Astrocyte of the hippocampus (primary cell): ENCODE measurements at places on chromosomes 6 and 20.
A peak's percentile ranks its signal among the peaks of the same experiment; 100 is the strongest.

DNA sequence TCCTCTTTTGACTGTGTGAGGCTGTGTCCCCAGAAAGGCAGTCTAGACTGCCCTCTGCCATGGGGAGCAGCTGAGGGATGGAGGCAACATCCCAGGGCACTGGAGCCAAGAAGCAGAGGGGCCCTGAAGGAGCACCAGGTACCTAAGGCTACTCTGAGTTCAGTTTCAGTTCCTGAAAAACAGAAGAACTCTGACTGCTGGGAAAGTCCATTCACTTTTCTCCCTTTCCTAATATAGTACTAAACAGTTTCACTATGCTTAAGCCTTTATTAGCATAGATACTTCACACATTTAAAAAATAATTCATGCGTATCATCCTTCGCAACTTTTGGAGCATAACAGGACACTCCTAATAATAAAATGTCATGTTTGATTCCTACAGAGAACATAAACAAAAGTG is 130.0 kb downstream of the FOXC1 start:
- no peak for DNase-seq

DNA sequence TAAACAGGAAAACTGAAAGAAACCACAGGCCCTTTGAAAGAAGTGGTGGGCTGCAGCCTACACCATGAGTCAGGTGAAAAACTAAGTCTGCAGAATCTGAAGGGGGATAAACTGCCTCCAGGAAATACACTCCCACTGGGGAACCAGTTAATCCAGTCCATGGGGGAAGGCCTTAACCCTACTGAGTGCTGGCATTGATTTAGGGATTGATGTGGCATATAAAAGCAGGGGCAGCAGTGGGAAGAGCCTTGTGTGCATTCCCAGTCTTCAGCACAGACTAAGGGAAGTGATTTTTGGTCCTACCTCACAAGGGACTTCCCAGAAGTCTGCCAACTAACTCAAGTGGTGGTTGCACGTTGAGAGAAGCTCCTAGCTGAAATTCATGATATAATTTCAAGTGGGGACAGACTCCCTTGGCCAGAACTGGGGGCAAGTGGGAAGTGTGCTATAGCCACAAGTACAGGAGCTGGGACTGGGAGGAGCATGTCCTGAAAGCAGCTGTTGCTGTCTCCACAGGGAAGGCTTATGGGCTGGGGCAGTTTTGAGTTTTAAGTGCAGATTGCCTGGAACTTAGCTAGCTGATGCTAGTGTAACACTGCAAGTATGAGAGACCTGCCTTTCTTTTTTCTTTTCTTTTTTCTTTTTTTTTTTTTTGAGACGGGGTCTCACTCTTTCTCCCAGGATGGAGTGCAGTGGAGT is 31.2 kb downstream of the CITED2 start:
- DNase-seq, result no peak

- no peak for DNase-seq
Measured at GRCh38 chr20:51720854-51721253, 47.3 kb downstream of the ATP9A start.

DNA sequence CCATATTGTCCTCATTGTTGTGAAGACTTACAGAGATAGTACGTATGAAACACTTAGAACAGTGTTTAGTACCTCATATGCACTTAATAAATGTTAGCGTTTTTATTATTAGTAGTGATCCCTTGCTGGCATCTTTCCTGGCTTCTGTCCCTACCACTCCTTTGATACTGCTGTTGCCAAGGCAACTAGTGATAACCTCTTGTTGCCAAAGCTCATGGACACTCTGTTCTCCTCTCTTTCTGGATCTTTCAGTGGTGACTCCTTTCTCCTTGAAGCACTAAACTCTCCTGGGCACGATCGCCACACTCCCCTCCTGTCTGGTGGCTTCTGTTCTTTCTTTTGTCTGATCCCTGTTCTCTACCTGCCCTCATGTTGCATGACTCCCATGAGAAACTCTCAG is 83.5 kb downstream of the FOXO3 start:
- no peak for DNase-seq

DNA sequence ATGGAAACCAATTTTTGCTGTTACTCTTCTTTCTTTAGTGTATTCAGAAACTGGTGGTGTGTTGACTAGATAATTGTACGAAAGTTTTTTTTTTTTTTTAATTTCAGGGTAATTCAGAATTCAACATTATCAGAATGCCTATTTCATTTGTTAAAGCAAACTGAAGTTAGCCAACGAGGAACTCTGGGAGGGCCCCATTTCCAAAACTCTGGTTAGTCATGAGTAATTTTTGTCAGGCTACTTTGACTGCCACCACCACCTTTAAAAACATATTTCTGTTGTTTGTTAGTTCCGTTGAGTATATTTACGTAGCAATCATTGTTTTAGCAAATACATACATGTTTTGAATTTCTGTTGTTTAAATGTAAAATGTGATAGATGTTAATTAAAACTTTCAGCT is 763 bp downstream of the ZKSCAN8 start:
- DNase-seq, result peak; percentile 17

GRCh38 chr20:25269833-25270170 is 21.9 kb downstream of the PYGB start:
- DNase-seq, result no peak

DNA sequence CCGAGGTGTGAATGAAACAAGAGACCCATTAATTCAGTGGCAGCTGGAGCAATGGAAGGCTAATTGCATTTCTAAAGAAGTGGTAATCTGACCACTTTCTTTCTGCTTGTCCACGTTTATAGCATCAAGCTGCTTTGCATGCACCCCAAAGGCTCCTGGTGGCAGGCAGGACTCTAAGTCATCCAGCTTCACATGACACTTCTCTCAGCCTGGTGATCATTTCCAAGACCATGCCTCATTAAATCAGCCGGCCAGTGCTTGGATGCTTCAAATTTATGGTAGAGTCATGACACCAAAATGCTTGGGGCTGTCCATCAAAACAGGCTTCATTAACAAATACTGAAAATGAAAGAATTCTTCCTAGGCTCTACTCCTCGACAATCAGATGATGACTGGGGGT is 614.9 kb downstream of the DOK5 start:
- no peak for DNase-seq

DNA sequence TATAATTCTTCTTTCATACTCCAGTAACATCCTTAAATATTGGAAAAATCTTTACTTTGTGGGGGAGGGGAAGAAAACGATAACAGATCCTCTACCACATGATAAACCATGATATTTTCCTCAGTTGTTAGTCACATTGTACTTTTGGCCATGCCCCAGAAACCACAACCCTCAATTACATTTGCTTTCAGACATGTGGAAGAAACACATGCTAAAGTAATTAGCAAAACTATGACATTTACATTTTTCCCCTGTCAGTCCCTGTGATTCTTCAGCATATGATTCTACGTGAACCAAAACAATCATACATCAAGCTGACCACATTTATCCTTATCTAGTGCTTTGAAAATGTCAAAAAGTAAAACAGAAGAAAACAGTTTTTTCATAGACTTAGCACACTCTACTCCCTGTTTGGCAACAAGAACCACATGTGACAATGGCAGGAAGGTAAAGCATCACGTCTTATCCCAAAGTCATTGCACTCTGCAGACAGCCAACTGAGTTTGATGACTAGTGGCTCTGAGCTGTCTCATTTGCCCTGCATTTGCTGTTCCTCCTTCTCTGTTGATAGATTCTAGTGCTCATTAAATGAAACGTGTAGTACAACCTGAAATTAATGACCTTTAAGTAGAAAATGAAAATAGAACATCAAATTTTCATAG is 505.8 kb upstream of the MARCKS start:
- peak; percentile 64 for DNase-seq

DNA sequence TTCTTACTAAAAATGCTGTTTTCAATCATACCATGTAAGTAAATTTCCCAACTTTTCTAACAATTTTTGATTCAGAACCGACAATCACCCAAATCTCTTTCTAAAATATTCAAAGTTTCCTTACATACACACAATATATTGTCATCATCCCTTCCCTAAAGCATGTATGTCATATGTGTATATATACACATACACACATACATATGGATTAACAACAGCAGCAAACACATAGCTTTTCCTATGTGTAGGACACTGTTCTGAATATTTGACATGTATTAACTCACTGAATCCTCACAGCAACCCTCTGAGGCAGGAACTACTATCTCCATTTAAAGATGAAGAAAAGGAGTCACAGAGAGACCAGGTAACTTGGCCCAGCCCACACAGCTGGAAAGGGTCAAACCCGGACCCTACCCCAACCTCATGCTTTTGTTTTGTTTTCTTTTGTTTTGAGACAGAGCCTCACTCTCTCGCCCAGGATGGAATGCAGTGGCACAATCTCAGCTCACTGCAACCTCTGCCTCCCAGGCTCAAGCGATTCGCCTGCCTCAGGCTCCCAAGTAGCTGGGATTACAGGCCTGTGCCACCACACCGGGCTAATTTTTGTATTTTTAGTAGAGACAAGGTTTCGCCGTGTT is 7.2 kb downstream of the FYN start:
- no peak for DNase-seq

GRCh38 chr6:33672808-33673207 is 38.7 kb downstream of the UQCC2 start:
- peak; percentile 97 for DNase-seq

DNA sequence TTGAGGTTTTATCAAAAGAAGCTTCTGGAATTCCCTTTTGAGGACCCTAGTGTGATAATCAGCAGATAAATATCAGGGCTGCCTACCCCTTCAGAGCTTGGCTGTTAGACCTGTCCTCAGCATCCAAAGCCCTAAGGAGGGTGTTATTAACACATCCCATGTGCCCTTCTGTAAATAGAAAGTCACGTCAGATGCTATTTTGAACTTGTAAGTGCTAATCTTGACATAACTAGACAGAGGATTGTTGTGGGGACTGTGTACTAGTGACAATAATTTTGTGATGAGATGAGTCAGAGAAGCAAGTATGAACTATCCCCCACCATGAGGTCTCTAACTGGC is 4.9 kb upstream of the LAMA4 start:
- no peak for DNase-seq

DNA sequence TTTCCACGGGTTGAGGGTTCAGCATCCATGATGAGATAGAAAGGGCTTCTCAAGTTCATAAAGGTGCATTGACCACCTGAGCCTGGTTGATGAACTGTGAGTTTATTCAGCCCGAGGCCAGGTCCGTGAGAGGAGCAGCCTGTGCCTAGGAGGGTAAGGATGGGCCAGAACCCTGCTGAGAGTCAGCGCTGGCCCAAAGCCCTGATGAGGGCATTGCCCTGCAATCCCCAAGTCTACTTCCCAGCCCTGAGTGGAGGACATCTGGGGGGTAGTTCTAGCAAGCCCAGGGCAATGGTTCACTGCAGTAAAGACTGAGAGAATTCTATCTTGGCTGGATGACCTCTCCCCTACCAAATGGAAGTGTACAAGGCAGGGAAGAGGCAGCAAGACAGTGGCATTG is 123.3 kb upstream of the NXT1 start:
- no peak for DNase-seq

- DNase-seq, result no peak
Measured at GRCh38 chr6:30155520-30156261, 5.3 kb downstream of the TRIM10 start.

GRCh38 chr6:11755725-11756124 is 22.9 kb downstream of the ADTRP start:
- DNase-seq, result no peak

GRCh38 chr6:33903579-33903978 is 99.8 kb upstream of the MLN start:
- no peak for DNase-seq

GRCh38 chr20:2751878-2752566 is 48.4 kb downstream of the CPXM1 start:
- DNase-seq, result peak; percentile 42

DNA sequence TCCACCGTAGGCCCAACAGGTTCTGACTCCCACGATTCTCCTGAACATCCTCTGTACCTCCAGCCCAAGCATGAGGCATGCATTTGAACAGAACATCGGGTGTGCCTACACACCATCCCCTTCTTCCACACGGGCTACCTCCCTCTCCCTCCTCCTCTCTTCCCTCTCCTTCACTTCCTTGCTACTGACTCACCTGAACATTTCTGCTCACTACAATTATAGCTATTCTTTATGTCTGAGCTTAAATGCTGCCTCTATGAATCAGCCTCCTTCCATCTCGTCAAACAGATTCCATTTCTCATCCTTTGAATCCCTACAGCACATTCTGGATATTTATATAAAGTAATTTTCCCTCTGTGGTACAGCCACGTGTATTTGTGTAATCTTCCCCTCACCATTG is 71.4 kb upstream of the MYLIP start:
- DNase-seq, result no peak

DNA sequence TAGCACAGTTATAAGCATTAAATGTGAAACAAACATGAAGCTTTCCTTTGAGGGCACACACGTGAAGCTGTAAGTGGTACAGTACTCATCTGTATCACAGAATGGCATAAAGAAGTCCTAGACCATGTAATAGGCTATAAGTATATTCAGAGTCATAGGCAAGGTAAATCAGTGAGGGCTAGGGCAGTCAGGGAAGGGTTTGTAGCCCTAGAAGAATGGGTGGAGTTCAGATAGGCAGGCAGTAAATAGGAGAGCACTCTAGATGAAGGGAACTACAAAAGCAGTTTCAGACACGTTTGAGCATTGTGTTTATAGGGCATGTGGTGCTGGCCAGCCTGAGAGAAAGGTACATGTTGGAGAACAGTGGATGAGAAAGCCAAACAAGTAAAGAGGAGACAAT is 9.5 kb downstream of the YWHAB start:
- no peak for DNase-seq

GRCh38 chr20:50774515-50774914 is 20.3 kb upstream of the BCAS4 start:
- DNase-seq, result no peak

- no peak for DNase-seq
Measured at GRCh38 chr20:34296468-34296867, 6.7 kb downstream of the AHCY start.

DNA sequence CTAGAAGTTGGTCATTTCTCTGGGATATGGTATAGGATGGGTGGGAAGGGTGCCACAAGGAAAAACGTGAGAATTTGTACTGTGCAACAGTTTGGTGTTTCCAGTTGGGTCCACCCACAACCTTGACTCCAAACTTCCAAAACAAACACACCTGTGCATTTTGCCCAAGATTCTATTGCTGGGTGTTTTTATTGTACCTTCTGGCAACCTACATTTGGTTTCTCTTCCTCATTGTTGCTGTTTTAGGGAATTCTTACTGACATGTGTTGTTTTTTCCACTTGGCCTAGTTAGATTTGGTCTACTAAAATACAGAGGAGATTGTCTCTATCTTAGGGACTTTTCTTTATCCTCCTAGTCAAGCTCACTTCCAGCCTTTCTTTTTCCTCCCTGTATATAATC is 16.7 kb downstream of the TULP4 start:
- DNase-seq, result no peak

DNA sequence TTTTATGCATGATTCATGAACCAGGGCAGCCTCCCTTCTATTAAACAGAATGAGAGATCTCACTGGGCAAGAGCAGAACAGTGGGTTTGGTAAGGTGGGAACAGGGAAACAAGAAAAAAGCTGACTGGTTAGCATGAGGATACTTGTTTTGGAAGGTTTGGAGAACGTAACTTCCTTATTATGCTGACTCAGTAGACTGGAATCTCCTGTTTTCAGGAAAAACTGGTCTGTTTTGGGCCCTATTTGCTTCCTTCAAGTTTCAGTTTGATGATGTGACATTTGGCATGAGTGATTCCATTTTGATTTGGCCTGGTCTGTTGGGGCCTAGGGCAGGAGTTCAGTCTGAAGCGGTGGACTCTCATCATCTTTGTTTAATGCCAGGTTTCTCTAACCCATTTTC is 172.0 kb downstream of the MYLK4 start:
- peak; percentile 19 for DNase-seq

GRCh38 chr6:52216932-52217575 is 27.2 kb downstream of the IL17F start:
- DNase-seq, result no peak
